Mesenteric fat pad (tissue), 1 donor: ENCODE measurements at places on chromosomes 3 and 15. TPM values are rescaled to one million over a fixed set of nuclear protein-coding genes. Genes with fewer than 3 reads are reported as not detected.

TMEM212 gene
- total RNA-seq: not detected

GRCh38 chr3:152302521-152303021, 33.8 kb downstream of the MBNL1 start:
- DNase-seq: no peak

GRCh38 chr3:13420045-13420830, at the start of gene NUP210:
NUP210 (minus strand) TSS chr3:13420322; CDS start chr3:13420226, 96 bp downstream.
- DNase-seq: no peak

DNA sequence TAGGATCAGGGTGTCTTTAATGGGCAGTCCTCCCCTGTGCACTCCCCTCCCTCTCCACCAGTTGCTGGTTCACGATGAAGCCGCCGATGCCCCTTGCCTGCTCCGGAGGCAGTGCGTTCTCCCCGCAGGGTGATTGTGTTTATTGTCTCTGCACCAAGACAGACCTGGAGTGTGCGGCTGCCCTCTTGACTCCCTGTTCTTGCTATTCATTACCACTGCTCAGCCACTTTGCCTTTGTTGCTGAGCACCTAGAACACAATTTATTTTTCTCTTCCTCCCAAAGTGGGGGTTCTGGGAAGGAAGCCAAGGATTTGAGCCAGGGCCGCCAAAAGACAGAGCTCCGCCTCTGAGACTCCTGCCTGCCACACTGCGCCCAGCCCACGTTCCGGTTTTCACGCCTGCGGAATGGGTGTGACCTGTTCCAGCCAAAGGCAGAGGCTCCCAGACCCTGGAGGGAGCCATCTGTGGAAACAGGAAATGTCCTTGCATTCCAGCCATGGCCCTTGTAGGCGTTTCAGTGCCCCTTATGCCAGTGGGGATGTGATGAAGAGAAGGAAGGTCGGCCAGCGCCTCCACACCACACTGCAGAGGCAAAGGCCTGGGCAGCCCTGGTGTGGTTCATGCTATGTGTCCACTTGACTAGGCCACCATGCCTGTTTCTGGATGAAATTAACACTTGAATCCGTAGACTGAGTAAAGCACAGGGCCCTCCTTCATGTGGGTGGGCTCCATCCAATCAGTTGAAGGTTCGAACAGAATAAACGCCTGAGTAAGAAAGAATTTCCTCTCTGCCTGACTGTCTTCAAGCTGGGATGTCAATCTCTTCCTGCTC, 85.8 kb downstream of the HMG20A start:
- DNase-seq: no peak

DNA sequence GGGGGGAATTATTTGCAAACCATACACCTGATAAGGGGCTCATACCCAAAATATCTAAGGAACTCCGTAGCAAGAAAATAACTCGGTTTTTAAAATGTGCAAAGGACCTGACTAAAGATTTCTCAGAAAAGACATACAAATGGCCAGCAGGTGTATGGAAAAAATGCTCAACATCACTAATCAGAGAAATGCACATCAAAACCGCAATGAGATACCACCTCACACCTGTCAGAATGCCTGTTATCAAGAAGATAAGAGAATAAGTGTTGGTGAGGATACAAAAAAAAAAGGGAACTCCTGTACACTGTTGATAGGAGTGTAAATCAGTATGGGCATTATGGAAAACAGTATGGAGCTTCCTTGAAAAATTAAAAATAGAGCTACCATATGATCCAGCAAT, 89.4 kb downstream of the C3orf70 start:
- DNase-seq: no peak

GRCh38 chr15:55319537-55320237, 665 bp downstream of the PIGB start:
- no peak for DNase-seq

CACNA2D3 gene
- total RNA-seq: 0.48 TPM

DNA sequence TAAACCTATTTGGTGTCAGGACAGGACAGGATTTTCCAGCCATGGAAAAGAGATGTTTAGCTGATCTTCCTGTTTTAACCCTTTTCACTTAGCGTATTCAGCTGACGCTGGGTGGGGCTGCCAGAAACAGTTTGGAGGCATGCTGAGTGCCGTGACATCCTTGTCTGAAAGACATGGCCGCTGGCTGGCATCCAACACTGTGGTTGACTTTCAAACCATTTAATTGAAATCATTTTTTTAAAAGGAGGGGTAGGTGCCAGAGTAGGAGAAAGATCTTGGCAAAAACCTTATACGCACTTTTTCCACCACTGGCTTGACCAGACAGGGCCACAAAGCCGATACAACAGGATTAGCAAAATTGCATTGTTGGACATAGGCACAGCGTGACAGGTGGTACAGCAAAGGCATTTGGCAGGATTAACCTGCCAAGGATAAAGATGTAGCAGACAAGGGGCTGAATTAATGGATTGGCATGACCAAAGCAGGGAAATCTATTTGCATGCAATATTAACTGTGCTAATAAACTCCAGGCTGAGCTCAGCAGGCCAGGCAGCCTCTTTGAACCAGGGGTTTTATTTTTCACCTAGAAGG, 131.8 kb upstream of the TOPAZ1 start:
- no peak for DNase-seq

CLDN11 gene
- total RNA-seq: 61.1 TPM

DNA sequence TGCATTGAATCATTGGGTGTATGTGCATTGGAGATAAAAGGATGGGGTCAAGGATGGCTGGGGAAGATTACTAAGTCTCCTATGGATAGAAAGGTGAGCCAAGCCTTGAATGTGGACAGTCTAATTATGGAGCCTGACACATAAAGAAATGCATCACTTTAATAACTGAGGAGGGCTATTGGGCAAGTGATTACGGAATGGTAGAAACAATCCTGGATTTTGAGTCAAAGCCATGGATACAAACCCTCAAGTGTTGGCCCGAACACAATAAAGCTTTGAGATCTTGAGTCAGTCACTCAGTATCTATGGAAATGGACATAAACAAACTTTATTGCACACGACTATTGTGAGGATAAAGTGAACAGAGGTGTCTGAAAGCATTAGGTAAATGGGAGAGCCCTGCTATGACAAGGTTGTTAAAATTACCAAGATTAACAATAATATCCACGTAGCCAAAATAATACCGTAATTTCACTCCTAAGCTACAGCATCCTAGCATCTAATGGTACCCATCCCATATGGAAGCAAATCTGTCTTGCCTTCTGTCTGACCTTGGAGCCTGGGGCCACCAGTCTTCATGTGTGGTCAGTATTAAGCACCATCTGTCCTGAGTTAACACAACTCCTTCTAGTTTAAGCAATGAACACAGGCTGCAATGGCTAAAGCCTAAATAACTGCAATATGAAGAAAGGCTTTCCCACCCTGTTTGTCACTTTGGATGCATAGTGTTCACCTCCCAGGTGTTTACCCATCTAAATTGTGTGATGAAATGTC, 136.9 kb upstream of the PRICKLE2 start:
- no peak for DNase-seq

IGSF10 gene
- total RNA-seq: 4.5 TPM

PAK6 gene
- total RNA-seq: 0.26 TPM

- no peak for DNase-seq
Measured at GRCh38 chr3:7876741-7877297, 624.8 kb upstream of the LMCD1 start.

TRPM1 gene
- 0.93 TPM for total RNA-seq

SCAANT1 gene
- total RNA-seq: not detected

DNA sequence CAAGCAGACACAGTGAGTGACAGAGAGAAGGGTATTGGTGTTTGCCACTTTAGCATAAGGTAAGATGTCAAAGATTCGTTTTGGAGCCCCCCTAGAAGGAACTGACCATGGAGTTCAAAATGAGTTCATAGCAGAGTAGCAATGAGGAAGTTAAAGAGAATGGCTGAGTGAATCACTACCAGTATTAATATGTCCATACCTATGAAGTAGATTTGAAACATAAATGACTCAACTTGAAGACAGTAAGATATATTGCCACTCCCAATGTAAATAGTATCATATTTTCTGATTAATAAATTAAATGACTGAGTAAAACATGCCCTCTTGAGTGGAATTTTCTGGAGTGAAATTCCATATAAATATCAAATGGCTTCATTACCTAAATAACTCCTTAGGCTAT, 675.1 kb downstream of the NLGN1 start:
- DNase-seq: no peak

SLC35A5 gene
- total RNA-seq: 30.0 TPM

DNA sequence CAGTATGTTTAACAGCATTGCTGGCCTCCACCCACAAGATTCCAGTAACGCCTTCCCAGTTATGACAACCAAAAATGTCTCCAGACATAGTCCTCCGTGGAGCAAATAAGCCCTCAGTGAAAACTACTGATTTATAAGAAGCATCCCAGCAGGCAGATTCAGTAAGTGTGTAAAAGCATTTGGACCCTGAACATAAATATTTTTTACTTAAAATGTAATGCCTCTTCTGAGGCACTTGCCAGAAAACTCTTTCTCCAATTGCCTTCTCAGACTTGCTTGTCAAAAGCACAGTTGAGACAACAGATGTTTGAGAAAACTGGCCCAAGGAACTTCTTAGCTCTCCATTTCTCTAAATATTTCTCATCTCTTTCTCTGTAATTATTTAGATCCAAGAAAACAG, 31.8 kb upstream of the DCLK3 start:
- no peak for DNase-seq

- no peak for DNase-seq
Measured at GRCh38 chr15:69606144-69606543, 153.5 kb downstream of the RPLP1 start.

DNA sequence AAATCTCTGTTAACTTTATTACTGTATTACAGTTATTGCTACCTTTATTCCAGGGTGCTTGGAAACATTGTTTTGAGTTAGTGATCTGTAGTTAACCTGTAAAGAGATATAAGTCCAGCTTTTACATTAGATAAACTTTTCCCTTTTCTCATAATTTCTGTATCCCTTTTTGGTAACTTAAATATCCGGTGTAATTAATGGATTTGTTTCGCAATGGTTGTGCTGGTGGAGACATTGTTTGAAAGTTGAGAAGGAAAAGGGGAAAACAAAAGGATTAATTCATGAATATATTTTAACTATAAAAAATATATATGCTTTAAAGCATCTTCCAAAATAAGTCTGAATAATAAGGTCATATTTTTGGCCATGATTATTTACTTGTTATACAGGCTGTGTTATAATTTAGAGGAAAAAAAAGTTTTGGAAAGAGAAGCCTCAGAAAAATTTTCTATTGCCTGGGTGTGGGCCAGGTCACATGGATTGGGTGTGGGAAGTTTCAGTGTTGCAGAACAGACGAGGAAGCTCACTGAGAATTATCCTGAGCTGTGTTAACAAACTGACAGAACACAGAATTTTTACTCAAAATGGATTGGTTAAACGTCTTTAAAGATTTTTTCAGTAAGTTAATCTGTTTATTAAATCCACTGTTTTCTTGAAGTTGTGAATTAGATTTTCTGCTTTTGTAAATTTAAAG, 27.7 kb upstream of the IL20RB start:
- no peak for DNase-seq

DNA sequence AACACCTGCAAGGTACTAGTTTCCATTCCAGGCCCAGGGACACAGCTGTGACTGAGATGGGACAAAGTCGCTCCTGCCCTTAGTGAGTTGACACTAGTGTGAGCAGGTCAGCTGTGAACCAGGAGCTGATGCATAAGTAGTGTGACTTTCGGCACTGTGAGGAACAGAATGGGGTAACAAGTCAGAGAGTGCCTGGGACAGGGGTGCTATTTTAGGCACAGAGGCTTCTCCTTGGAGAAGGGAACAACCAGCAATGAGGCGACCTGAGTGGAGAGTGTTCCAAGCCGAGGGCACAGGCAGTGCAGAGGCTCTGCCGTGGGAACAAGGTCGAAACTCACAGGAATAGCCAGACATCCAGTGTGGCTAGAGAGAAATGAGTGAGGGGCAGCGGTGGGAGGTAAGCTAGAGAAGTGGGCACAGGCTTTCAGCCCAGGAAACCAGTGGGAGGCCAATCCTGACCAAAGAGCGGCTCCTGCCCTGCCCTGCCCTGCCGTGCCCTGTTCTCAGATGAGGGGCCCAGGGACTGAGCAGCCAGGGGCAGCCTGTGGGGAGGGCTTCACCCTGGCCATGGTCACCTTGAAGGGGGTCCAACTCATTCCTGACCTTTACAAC, 14.2 kb downstream of the DNAH1 start:
- no peak for DNase-seq

DNA sequence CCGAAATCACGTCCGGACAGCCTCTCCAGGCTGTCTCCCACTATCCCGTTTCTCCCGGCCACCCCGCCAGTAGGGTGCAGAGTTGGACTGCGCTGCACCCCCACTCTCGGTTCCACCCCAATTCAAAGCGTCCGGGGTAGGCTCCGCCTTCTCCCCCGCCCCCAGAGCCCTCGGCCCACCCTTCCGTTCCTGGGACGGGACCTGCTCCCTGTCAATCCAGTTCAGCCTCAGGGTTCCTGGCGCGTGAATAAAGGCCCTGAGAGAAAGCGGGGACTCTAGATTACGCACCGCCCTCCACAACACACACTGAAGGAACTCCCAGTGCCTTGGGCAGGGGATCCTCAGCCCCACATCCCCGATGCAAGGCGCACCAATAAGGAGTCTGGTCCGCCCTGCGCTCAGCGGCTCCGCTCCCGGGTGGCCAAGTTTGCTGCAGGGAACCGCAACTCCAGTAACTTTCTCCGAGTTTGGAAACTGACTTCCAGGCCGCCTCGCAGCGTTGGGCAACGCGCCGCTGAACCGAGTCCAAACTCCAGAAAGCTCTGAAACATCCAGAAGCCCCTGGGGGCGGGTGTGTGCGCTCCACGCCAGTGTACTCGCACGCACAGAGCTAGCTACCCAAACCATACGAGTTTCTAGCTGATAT, 1.9 kb downstream of the ADAMTS9 start:
- DNase-seq: peak; percentile 96

GRCh38 chr15:87626860-87627259, 629.7 kb downstream of the NTRK3 start:
- DNase-seq: no peak

REC114 gene
- not detected for total RNA-seq

DNA sequence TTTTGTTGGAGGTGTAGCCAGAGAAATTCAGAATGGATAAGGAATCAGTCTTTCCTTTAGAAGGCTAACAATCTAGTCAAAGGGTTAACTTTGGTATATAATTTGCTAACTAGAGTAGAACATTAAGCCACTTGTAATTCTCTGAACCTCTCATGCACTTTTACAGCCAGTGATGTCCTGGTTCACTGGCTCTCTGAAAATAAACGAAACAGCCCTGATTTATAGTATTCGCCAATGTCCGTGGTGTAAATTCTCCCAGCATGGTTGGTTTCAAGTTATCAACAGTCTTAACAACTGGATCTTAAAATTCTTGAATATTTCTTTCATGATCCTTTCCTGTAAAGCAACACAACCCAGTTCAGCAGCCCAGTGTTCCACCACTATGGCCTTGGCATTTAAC, 500.4 kb upstream of the CDIN1 start:
- no peak for DNase-seq

CYP8B1 gene
- not detected for total RNA-seq

- no peak for DNase-seq
Measured at GRCh38 chr3:51637941-51638471, 33.0 kb upstream of the TEX264 start.

PRR20G gene
- total RNA-seq: not detected

- DNase-seq: no peak
Measured at GRCh38 chr3:46890132-46890531, 12.6 kb downstream of the PTH1R start.
